ENCODE measurements at places on chromosomes 6 and 20.

DNA sequence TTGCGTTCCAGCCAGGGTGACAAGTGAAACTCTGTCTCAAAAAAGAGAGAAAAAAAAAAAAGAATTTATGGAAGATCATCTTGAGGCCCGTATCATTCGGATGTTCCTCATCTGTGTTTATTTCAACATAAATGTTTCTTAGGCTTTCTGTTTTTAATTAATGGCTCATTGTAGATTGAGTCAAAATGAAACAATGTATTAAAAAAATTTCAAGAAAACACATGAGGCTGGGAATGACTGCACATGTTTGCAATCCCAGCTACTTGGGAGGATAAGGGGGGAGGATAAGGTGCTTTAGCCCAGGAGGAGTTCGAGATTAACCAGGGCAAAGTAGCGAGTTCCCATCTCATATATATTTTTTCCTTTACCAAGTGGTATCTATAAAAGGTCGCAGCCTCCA lies 47.3 kb downstream of the ITCH start:
- DNase-seq: no peak

GRCh38 chr20:54283253-54283652 lies 75.4 kb downstream of the PFDN4 start:
- no peak for DNase-seq

DNA sequence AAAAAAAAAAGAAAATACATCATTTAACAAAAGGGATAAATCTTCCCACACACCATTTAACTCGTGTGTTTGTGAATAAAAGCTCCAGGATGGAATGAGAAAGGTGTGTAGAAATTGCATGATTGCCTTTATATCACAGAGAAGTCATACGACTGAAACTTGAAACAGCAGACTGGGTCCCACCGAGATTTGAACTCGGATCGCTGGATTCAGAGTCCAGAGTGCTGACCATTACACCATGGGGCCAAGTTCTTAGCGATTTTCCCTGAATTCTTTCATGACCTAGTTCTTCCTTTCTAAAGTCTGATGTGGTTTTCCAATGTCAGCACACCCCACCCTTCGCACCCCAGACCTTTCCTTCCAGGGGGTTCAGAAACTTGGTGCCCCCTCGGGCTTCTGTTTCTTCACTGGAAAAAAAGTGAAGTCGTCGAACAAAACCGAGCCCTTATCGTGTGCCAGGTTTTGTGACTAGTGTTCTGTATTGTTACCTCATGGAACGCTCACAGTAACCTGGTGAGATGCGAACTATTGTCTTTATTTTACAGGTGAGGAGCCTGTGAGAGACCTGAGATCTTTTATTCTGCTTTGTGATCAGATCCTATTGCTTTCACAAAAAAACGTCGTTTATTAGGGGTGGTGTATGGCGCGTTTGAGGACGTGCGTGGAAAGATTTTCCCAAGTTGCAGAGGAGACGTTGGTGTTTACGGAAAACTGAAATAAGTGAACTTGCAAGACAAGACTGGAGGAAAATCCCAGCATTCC lies 120.8 kb downstream of the OR2B2 start:
- peak; percentile 26 for DNase-seq

GRCh38 chr6:21856456-21856825 lies 262.9 kb downstream of the SOX4 start:
- DNase-seq: no peak

- no peak for DNase-seq
Measured at GRCh38 chr6:19153270-19153980, 683.7 kb upstream of the ID4 start.

- DNase-seq: no peak
Measured at GRCh38 chr6:140480852-140481251, 1106.4 kb upstream of the CITED2 start.

- no peak for DNase-seq
Measured at GRCh38 chr6:55882718-55883569, 7.6 kb upstream of the BMP5 start.

DNA sequence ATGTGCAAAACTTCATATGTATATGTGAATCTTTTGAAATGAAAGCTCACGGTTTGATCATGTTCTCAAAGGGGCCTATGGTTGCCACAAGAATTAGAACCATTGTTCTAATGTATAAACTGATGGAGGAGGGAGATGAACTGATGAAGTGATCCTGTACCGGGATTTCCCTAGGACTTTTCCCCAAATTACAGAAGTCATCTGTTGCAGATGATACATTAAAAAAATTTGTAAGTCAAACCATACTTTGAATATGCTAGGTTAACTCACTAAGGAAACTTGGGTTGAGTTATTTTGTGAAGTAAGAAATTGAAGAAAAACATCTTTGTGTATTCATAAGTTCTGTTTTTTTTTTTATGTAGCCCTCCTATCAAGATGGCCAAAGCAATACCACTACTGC lies 33.9 kb upstream of the RNF144B start:
- DNase-seq: no peak

All from CD4-positive, alpha-beta T cell treated with Interleukin-21 for 1 hour (primary cell).